ENCODE measurements at places on chromosomes 5 and 9. TPM values are rescaled to one million over a fixed set of nuclear protein-coding genes. Genes with fewer than 3 reads are reported as not detected.

GRCh38 chr9:93450945-93451815, at the start of gene FAM120A:
Gene FAM120A, plus strand, starts transcription at chr9:93451685. Its CDS starts 231 bp downstream, at chr9:93451916.
- DNase-seq = no peak

- no peak for DNase-seq
Measured at GRCh38 chr5:133605323-133605722, 7.0 kb downstream of the FSTL4 start.

DNA sequence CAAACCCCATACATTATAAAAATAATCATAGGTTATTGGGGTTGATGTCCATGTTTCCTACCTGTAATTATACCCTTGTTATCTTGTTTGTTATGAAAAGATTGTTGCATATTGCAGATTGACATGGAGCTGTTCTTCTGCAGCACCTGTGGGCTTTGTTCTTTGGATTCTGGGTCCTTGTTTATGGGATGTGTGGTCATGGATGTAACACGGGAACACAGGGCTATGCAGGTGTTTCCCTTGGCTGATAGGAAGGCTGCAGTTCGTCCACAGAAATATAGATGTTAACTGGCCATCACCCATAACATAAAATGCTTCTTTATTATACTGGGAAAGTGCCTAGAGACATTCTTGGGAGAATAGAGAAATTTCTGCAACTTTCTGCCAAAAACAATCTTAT, 77.9 kb downstream of the FBXL7 start:
- DNase-seq = no peak

GRCh38 chr5:178454303-178454702, 135.9 kb downstream of the COL23A1 start:
- no peak for DNase-seq

CORO2A gene
- 4.1 TPM for total RNA-seq

Data from urinary bladder (tissue), 4 donors.